Renal cortical epithelial cell (primary cell): ENCODE measurements at places on chromosomes 12 and 14. TPM values are rescaled to one million over a fixed set of nuclear protein-coding genes. Genes with fewer than 3 reads are reported as not detected.

DNA sequence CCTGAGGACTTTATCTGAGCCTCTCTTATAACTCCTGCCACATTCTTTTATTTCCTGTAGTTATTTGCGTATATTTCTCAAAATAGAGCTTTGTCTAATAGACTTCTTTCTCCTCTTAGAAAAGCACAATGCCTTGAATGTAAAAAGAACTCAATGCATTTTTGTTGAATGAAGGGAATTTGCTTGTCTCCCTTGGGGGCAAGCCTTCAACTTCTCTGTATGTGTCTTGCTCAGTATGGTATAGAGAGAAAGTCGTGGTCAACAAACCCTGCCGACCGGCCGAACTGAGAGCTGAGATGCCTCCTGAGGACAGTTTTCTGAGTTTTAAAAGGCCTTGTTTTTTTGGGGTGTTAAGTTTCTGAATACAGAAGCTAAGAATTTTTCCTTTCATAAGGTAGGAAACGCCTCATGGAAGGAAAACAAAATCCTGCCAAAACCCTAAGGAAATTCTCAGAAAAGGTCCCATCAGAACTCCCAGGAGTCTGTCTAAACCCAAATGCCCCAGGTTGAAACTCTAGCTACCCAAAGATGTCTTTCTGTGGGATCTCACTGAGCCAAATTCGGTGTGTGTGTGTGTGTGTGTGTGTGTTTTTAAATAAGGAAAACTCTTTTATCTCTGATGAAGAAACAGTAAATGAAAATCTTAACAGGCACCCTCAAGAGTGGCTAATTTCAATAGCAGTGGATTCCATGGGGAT, 136.6 kb downstream of the C12orf75 start:
- DNase-seq = no peak

GRCh38 chr12:123041811-123042655, 61.6 kb downstream of the ARL6IP4 start:
- no peak for DNase-seq

- no peak for DNase-seq
Observed at GRCh38 chr12:51846911-51847642, 1.4 kb downstream of the FIGNL2 start.

GRCh38 chr12:79885911-79886490, 48.9 kb downstream of the PPP1R12A start:
- DNase-seq = no peak

GRCh38 chr14:106737021-106737420, 1210.6 kb downstream of the TMEM121 start:
- DNase-seq = no peak

- DNase-seq = no peak
Observed at GRCh38 chr12:95548539-95549391, 2.5 kb downstream of the USP44 start.

DNA sequence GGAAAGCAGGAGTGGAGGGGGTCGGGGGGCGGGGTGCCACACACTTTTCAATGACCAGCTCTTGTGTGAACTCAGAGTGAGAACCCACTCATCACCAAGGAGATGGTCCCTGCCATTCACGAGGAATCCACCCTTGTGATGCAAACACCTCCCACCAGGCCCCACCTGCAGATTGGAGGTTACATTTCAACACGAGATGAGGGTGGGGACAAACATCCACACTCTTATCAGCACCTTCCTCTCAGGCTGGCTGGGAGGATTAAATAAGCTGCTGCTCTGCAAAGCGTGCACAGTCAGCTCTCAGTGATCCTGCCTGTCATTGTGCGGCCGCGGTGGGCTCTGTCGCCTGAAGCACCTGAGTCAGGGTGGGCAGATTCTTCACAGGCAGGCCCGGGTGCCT, 39.7 kb downstream of the AACS start:
- no peak for DNase-seq

- peak; percentile 11 for DNase-seq
Observed at GRCh38 chr14:52052288-52052943, 16.4 kb downstream of the NID2 start.

DNA sequence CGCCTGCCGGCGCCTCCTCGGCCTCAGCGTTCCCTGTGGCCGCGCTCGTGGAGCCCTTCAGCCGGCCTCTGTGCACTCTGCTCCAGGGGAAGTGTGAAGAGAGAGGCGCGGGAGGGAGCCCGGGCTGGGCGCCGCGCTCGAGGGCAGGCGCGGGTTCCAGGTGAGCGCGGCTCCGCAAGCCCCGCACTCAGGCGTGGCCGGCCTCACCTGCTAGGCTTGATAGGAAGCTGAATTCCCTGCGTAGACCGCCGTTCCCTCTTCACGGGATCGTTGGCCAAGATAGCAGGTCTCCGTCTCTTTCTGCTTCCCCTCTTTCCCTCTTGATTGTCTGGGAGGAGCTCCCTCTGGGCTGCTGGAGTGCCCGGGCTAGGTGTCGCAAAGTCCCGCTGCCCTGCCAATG, 89.7 kb downstream of the ASCL4 start:
- DNase-seq = no peak

DNA sequence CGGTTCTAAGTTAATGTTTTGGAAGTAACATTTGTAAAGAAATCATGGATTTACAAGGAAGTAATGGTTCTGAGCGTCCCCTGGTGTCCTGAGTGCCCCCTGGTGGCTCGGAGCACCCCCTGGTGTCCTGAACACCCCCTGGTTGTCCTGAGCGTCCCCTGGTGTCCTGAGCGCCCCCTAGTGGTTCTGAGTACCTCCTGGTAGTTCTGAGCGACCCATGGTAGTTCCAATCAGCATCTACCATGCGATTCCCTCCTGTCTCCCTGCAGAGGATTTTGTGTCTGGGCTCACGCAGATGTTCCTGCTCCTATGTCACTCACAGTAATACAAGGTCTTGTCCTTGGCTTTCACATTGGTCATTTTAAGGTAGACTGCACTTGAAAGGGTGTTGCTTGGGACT, 1352.9 kb downstream of the TMEM121 start:
- no peak for DNase-seq

- DNase-seq = no peak
Observed at GRCh38 chr12:54631551-54631950, 3.1 kb downstream of the LACRT start.

DNA sequence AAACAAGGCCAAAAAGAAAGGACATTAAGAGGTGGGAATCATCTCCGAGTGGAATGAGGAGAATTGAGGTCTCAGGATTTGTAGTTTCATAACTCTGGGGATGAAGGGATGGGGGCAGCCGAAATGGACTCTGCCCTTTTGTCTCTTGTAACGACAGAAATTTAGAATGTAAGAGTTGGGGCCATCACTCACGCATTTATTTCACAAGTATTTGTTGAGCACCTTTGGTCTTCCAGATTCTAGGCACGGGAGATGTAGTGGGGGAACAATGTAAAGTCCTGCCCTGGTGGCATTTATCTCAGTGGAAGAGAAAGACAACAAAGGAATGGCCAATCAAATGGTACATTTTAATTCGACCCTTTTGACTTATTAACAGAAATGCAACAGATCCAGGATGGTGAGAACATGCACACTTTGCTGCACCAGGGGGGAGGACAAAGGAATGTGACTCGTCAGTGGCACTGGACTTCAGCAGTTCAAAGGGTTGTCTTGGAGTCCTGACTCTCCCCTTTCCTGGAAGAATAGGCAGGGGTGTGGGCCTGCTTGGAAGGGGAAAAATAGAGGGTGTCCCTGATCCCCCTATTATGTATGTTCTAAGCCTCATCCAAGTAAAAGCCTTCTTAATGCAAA, 102.0 kb downstream of the TMEM30B start:
- DNase-seq = peak; percentile 91

The GALNT9 gene
- total RNA-seq = 0.35 and 4.2 TPM in 2 replicates

The C12orf50 gene
- total RNA-seq = not detected in 2 replicates

The B3GNT4 gene
- 2.6 and 18.9 TPM in 2 replicates for total RNA-seq

The DDHD1 gene
- total RNA-seq = 7.1 and 12.6 TPM in 2 replicates

The OR6C75 gene
- total RNA-seq = not detected in 2 replicates

The PPP4R4 gene
- total RNA-seq = 1.2 and 3.3 TPM in 2 replicates

The NANOG gene
- not detected in 2 replicates for total RNA-seq

The ANKS1B gene
- total RNA-seq = 5.6 and 6.9 TPM in 2 replicates
